AG10803 (cell line): ENCODE measurements at places on chromosomes 1 and 21.

DNA sequence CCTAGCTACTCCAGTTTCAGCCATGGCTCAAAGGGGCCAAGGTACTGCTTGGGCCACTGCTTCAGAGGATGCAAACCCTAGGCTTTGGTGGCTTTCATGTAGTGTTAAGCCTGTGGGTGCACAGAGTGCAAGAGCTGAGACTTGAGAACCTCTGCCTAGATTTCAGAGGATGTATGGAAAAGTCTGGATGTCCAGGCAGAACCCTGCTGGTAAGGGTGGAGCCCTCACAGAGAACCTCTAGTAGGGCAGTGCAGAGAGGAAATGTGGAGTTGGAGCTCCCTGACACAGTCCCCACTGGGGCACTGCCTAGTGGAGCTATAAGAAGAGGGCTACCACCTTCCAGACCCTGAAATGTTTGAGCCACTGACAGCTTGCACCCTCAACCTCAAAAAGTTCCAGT is 16.2 kb downstream of the RIIAD1 start:
- no peak for DNase-seq

DNA sequence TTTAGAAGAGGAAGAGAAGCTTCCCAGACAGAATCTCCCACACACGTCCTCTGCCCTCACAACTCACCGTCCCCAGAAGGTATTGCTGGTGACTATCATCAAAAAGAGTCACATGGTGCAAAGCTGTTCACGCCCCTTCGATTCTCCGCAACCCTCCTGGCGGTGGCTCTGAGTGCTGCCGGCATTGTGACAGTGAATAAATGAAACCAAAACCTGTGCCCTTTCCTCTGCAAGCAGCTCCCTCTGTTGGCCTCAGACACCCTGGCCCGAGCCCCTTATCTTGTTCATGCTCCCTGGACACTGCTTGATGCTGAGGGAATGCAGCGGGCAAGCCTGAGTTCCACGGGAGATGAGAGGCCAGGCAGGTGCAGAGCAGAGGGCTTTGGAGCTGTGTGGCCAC is 510.3 kb downstream of the NPHP4 start:
- no peak for DNase-seq

DNA sequence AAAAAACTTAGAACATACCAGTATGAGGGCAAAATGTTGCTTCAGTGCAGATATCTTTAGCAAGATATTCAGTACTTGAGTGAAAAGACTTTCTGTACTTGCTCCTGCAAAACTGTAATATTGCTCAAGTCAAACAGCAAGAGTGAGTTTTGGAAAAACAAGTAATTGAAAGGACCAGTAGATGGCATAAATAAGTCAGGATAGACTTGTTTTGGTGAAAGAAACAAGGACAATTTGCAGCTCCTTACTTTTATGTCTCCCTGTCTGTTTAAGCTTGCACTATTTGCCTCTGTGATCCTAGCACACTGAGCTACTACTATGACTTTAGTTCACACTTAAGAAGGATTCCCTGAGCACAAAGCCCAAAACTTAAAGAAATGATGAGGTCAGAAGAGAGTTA is 39.1 kb downstream of the IFI44 start:
- peak; percentile 79 for DNase-seq

GRCh38 chr1:109263234-109263596 is 13.9 kb downstream of the CELSR2 start:
- DNase-seq = no peak

- peak; percentile 48 for DNase-seq
Measured at GRCh38 chr1:7315316-7315715, 455.8 kb upstream of the VAMP3 start.

DNA sequence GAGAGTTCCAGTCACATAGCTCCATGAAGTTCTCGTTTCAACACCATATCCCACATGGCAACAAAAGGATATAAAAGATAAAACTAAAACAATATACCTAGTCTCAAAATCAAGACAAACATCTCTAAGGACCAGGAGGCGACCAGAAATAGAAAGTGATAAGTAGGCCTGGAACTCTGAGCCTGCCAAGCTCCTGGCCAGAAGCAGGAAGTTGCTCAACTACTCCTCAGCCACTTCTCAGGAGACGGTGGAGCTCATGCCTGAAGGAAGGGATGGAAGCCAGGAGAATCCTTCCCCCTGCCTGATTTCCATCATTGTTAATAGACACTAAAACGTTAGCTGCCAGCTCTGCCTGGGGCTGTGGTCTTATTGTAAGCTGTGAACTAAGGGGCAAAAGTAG is 94.7 kb downstream of the DISP1 start:
- DNase-seq = peak; percentile 74
